ENCODE measurements at places on chromosomes 1 and 21.

GRCh38 chr1:106831511-106831910 is 225.0 kb upstream of the PRMT6 start:
- no peak for DNase-seq

- DNase-seq: peak; percentile 75
Observed at GRCh38 chr1:205711105-205712048, 31.1 kb upstream of the SLC45A3 start.

DNA sequence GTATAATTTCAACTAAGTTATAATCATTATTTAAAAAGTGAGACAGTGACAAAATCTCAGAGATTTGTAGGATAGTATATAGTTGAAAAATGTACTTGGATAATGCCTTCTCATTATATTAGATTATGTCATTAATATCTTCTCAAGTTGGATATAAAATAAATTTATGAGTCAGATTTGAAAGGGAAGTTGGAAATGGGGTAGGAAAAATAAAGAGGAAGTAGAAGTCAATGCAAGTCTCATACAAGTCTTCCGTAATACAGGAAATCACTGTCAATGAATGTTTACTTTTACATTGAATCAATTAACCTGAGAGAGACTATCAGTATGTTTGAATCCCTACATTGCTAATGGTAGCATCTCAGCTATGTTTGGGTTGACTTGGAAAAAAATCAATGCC is 16.2 kb upstream of the RNPC3 start:
- DNase-seq: no peak

- no peak for DNase-seq
Observed at GRCh38 chr1:199333180-199333579, 694.3 kb upstream of the NR5A2 start.

DNA sequence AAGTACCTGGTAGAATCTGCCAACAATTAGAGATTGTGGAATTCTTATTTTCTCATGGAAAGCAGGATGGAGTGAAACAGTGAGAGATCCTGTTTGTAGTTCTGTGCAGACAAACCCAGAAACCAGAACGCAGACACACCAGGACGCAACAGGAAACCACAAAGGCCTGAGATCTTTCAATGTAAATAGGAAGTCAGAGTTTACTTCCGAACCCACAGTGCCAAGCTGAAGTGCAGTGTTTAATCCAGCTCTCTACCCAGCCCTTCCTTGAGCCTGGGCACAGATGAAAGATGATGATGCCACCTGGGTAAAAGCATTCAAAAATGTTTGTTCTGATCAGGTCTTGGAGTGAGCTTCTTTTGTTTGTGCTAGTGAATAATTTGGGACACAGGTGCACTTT is 244.2 kb upstream of the HOOK1 start:
- DNase-seq: peak; percentile 43

- no peak for DNase-seq
Observed at GRCh38 chr1:147238053-147238902, 4.2 kb upstream of the CHD1L start.

DNA sequence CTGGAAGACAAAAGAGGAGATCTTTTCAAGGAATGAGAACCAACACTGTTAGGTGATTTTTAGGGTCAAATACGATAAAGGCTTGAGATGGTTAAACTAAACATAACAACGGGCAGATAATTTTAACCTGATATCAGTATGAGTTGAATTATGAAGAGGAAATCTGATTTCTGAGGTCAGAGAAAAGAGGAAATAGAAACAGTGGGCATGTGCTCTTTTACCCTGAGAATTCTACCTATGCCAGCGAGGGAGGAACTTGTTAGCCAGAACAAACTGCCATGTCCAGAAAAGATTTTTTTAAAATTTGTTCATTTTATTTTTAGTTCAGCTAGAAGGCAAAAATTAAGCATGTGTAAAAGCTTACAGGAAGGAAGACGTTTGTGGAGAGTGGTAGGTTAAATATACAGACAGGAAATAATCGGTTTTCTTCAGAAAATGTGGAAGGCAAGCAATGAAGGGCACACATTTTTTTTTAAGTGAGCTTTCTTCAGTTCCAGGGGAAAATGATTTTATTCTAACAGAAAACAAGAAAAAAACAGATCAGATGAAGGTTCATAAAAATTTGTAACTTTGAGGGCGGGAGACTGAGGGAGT is 1745.3 kb downstream of the MRPL39 start:
- DNase-seq: no peak

DNA sequence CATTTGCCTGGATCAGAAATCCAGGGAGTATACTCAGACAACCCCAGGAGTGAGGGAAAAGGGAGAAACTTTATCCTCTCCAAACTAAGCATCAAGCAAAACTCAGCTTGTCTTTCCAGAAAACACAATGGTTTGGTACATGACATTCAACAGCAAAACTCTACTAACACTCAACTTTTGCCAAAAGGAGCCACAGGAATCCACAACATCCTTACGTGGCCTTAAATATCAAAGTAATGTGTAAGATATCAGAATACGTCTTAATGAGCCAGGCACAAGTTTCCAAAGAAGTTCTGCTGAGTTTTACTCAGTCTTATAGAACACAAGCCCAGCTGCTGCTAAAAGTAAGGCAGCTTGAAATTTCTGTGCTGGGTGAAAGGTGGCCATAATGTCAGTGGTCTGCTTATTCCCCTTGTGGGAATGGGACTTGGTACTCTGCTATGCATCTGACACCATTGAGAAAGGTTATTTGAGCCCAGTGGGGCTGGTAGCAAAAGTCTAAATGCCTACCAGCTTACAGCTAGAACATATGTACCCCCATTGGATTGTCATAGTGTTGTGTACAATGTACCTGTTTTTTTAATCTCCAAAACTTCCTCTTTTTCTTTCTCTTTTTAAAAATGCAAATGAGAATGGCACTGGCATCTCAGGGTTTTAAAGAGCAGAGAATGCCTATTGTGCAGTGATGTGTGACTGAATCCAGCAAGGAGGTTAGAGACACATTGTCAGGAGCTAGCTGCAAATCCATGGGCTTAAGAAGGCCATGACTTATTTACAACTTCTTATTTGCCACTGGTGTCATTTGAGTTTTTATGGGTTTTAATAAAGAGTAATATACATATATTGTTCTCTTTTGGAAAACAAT is 62.0 kb upstream of the ST6GALNAC3 start:
- no peak for DNase-seq

DNA sequence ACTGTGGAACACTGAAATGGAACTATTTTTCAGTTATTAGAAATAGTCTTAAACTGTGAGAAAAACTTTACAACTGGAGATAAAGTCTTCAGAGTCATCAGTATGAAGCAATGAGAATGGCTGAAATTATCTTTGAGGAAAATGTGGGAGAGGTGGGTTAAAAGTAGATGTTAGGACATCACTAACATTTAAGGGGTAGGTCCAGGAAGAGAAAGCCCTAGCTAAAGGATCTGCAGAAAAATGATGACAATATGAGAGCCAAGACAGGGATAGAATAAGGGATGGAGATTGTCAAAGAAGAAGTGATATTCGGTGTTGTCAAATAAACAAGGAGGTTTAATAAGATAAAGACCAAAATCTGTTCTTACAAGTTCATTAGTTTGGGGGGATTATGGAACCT is 123.3 kb upstream of the GPR52 start:
- no peak for DNase-seq

GRCh38 chr1:87362063-87362833 is 33.6 kb downstream of the LMO4 start:
- DNase-seq: no peak

DNA sequence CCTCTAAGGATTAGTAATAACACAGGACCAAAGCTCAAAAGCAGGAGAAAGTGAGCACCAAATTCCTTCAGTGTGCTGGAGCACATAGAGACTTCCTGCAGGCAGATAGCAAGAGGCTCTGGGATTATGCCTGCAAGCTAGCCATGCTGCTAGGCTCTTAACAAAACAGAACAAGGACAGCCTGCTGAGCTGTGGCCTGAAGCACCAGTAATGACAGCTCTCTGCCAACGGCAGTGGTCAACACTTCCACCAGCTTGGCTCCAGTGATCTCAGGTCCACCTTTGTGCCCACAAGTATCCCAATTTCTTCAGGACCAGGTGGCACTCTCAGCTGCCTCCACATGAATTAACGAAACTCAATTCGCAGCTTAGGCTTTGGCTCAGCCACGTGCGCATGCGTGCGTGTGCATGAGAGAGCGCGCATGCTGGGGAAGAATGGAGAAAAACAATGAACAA is 64.2 kb downstream of the SLC45A1 start:
- no peak for DNase-seq

- DNase-seq: no peak
Observed at GRCh38 chr1:54051933-54052430, 1.0 kb downstream of the TMEM59 start.

- no peak for DNase-seq
Observed at GRCh38 chr1:155218854-155219591, 10.5 kb downstream of the MTX1 start.

GRCh38 chr1:57719274-57719673 is 295.4 kb upstream of the DAB1 start:
- DNase-seq: no peak

DNA sequence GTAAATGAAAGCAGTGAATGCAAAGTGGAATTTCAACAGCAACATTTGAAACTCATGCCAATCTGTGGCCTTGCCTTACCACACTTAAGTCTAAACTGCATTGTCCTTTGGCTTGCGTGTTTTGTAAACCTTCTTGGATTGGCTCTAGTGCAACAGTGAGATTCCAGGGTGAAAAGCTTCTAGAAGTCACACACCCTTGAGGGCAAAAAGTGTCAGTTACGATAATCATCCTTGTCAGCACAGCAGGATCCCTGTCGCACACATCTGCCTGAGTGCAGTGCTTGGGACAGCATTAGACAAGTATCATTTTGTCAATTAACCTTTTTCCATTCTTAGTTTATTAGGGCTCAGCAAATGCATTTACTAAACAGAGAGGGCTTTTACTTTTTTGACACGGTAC is 243.4 kb upstream of the PTBP2 start:
- no peak for DNase-seq

GRCh38 chr1:11280719-11281376 is 7.8 kb downstream of the UBIAD1 start:
- peak; percentile 29 for DNase-seq

DNA sequence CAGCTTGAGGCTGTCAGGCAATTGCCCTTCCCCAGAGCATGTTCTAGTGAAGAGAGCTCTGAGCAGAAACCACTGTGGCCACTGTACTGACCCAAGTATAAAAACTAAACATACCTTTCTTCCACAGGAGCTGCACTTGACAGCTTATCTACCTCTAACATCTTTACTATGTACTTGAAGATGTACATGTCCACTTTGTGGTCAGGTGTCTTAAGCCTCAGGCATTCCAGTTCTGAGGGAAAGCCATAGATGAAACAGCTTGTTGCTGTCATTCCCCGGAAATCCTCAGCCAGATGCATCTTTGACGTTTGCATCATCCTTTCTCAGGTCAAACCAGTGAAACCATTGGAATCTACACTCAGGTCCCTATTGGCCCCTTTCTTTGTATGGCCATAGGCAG is 70.4 kb downstream of the CHRM3 start:
- DNase-seq: no peak

Measured in CD4-positive, alpha-beta T cell treated with Interleukin-4 for 4 hours (primary cell).